ENCODE measurements at places on chromosomes 7 and 10.

- no peak for DNase-seq
Observed at GRCh38 chr10:73910764-73911552, at the start of gene PLAU. Gene PLAU (plus strand): TSS chr10:73911132. CDS start chr10:73911556, 424 bp downstream.

DNA sequence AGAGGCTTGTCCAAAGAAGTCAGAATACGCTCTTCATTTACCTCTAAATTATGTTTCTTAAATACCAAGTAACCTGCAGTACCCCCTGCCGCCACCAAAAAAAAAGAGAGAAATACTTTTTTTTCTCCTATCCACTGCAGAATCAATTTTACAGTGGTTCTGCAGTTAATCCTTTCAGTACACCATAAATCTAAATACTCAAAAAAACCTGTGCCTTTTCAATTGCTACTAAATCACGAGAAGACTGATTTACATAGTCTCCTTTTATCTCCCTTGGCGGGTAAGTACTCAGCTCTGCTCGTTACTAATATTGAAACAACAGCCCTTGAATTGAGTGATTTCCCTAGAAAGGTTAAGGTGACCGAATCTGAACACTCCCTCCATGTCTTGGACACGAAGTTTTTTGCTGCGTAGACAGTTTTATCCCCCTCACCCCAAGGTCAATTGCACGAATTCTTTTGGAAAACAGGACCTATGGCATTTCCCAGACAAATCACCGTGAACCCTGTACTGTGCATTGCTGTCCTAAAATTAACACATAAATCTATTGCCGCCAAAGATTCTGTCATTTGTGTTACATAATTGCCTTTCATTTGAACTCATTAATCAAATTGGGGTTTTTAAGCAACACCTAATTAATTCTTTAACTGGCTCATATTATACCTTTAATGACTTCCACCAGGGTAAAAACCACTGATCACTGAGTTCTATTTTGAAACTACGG lies 512 bp upstream of the VIM start:
- no peak for DNase-seq

GRCh38 chr10:48455055-48455391 lies 148.5 kb downstream of the MAPK8 start:
- DNase-seq: no peak

DNA sequence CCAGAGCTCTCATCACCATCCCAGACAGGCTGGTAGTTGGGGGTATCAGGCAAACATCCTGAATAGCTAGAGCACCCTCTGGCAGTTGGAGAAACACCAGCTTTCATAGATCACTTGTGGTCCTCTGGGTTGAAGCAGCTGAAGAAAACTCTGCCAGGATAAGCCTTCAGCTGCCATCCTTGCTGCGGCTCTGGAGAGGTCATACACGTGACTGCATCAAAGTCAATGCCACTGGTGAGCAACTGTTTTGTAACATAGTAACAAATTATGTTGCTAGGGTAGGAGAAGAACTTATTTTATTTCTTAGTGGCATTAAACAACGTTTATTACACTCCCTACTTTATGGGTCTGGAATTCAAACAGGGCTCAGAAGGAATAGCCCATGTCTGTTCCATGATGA lies 19.2 kb upstream of the PANK1 start:
- DNase-seq: no peak

DNA sequence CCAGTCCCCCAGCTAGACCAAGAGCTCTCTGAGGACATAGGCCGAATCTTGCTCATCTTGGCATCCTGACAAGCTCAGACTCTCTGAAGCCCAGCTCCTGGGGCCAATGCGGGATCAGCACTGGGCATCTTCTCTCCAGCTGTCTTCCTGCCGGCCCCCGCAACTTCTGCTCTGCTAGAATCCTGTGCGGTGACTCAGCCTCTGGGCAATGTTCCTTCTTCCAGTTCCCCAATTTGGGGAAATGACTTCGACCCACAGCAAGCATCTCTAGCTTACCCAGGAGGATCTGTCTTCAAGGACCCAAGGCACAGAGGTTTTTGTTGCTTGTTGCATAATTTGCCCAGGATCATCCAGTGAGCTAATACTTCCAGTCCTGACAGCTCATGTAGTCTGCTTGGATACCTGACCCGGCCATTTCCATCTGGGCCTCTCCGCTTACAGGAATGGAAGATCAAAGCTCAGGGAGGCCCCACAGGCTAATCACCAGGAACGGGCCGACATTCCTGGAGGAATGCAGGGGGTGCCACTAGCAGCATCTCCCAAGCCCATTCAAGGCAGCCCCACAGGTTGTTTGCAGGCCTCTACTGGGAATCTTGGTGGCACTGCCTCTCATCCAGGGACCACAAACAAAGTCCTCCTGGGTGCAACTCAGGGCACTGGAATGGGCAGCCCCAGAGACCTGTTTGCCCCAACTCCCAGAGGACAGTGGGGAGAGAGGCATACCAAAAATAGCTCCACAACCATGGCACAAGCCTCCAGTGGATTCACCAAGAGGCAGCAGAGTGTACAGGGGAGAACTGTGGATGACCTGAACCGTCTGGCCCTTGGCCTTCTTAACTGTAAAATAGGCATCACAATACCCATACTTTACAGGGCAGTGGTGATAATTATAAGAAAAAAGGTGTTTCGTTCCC lies 151.9 kb downstream of the NEURL1 start:
- no peak for DNase-seq

- no peak for DNase-seq
Observed at GRCh38 chr10:110932505-110933180, 13.2 kb downstream of the SHOC2 start.

- DNase-seq: no peak
Observed at GRCh38 chr7:11069591-11069990, 95.9 kb downstream of the PHF14 start.

DNA sequence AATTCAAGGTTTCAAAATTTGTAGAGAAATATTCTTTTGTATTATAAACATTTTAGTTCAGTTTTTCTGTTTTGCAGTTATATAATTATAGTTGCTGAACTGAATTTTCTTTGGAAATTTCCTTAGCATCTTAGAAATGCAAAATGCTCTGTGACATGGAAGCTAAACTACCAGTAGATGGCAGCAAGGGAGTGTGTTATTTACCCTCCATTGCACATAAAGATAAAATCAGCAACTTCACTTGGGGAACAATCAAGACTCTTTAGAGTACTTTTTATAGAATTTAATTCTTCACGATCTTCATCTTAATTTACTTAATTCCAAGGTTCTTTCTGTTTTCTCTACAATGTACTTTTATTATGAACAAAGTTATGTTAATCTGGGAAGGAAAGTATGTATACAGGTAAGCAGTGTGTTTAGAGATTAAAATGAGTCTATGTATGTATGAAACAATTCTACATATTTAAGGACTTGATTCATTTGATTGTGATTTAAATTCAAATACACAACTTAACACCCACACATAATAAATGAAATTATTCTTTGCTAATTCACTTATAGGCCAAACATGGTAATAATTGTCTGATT lies 404.2 kb downstream of the THSD7A start:
- DNase-seq: no peak

- no peak for DNase-seq
Observed at GRCh38 chr7:33744293-33745075, 160.9 kb upstream of the BMPER start.

- DNase-seq: no peak
Observed at GRCh38 chr10:60604342-60604741, 173.9 kb upstream of the CDK1 start.

GRCh38 chr7:136245327-136246004 lies 268.3 kb upstream of the MTPN start:
- DNase-seq: no peak

GRCh38 chr7:3408814-3409595 lies 108.0 kb downstream of the SDK1 start:
- DNase-seq: no peak

DNA sequence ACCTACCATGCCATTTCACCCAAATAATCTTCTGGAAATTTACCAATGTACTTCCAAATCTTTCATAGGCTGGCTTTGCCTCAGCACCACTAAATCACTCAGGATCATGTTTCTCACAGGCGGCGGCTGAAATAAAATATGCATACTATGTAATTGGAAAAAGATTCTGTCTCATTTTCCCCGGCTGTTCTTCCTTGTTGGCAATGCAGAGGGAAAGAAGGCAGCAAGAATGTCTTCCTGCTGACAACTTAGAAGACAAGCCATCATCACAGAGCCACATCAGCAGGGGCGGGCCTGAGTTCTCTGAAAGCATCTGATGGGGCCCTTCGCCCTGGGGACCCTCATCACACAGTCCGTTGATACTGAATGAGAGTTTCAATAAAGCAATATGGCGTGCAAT lies 39.2 kb upstream of the COL1A2 start:
- DNase-seq: no peak

DNA sequence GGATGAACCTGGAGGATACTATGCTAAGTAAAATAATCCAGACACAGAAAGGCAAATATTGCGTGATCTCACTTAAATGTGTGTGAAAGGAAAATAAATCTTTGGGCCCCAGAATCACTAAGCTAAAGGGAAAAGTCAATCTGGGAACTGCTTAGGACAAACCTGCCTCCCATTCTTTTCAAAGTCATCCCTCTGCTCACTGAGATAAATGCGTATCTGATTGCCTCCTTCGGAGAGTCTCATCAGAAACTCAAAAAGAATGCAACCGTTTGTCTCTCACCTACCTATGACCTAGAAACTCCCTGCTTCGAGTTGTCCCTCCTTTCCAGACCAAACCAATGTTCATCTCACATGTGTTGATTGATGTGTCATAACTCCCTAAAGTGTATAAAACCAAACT lies 40.1 kb upstream of the LAMB4 start:
- DNase-seq: no peak

- no peak for DNase-seq
Observed at GRCh38 chr7:75996476-75996875, 2.1 kb upstream of the TMEM120A start.
